Neural progenitor cell (in vitro differentiated cells): ENCODE measurements at places on chromosomes 3 and 15.

DNA sequence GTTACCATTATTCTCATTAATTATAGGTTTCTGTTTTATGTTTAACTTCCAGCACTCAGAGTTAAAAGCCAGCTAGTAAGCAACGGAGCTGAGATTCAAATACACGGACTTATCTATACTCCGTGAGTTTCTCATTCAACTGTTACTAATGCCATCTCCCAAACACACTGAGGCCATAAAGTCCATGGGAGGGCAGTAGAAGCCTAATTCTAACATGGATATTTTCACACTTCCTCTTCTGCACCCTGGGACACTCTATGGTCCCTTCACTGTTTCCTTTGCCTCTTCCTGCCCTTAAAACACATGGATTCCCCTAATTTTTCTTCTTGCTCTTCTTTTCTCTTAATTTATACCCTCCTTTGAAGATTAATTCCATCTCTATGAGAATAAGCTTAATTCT lies 245.0 kb downstream of the KLF13 start:
- no peak for DNase-seq

- DNase-seq = peak; percentile 7
Measured at GRCh38 chr15:81751816-81752545, 293.8 kb downstream of the MEX3B start.

- DNase-seq = no peak
Measured at GRCh38 chr15:92636908-92637481, 18.6 kb downstream of the FAM174B start.

DNA sequence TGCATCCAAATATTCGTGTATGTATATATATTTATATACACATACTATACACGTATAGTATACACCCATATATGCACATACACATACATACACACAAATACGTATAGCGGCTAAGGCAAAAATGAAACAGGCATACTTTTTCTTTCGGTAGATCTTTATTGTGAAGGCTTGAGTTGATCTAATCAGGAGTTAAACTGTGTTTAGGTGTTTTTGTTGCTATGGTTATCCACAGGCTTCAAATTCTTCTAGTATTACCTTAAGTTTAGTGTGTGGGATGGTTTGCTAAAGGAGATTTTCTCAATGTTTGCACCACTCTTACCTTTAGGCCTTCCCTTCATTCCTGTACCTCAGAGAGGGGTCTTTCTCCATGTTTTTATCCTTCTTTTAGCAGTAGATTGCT lies 28.2 kb downstream of the ZNF662 start:
- no peak for DNase-seq

DNA sequence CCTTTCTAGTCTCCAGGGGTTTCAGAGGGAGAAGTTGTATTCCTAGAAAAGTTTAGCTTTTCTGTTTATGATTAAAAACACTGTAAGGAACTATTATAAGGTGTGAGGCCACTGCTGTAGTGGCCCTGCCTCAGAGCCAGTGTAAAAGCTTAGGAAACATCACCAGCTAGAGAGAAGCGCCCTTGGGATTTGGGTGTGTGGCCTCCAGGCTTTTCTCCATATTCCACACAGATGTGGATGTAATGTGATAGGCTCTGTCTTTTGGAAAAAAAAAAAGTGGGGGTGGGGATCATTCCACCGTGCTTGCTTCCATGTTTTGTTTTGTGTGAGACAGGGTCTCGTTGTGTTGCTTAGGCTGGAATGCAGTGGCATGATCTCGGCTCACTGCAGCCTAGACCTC lies 13.9 kb downstream of the SEC61A1 start:
- no peak for DNase-seq
